Stimulated activated CD4-positive, alpha-beta T cell treated with anti-CD3 and anti-CD28 coated beads, Interleukin-15, amount 100 ng/mL, for 24 hours (primary cell): ENCODE measurements at places on chromosomes 12 and 14.

GRCh38 chr14:72610831-72611200 lies 283.1 kb downstream of the DPF3 start:
- DNase-seq: no peak

DNA sequence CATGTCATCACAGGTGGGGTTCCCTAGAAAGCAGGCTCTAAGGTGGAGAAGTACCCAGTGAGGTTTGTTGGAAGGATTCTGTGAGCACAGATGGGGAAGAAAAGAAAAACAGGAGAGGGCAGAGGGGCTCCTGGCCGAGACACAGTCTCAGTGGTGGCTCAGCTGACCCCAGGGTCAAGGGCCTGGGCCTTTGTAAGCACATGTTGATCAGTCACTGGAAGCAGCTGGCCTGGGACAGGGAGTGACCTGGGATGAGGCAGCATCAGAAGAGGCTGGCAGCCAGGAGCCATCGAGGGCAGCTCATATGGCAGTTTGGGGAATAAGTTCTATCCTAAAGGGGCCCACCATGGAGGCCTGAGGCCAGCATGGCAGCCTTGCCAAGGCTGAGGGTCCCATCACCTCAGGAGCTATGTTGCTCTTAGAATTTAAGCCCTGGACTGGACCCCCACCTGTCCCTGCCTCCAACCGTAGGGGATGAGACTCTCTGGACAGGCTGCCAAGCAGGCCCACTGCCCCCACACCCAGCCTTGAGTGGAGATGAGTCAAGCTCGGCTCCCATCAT lies 6.3 kb upstream of the TMEM179 start:
- no peak for DNase-seq

DNA sequence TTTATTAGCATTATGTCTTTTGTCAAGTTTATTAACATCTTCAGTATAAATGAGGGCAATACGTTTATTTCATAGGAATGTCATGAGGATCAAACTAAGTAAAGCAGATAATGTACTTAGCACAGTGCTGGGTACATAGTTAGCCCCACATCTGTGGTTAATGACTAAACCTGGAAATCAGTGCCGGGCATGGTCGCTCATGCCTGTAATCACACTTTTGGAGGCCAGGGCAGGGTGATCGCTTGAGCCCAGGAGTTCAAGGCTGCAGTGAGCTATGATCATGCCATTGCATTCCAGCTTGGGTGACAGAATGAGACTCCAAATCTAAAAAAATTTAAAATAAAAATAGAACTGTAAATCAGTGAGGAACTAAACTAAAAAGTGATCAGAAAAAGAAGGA lies 44.8 kb upstream of the GUCY2C start:
- no peak for DNase-seq

GRCh38 chr14:50001151-50001998 lies 108.5 kb downstream of the ARF6 start:
- peak; percentile 78 for DNase-seq

GRCh38 chr14:64059454-64060198 lies 206.8 kb downstream of the SYNE2 start:
- no peak for DNase-seq

DNA sequence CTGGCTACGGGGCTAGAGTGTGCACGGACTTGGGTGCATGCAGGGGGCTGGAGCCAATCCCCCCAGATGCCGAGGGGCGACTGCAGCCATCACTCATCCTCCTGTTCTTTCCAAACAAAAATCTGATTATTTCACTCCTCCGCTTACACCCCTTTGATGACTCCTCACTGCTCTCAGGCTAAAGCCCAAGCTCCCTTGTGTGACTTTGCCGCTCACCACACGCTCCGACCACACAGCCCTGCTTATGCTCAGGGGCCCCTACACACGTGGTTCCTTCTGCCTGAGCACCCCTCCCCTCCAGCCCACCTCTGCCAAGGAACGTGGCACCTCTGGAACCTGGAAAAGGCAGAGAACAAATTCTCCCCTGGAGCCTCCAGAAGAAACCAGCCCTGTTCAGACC lies 13.7 kb downstream of the CHFR start:
- DNase-seq: peak; percentile 21

DNA sequence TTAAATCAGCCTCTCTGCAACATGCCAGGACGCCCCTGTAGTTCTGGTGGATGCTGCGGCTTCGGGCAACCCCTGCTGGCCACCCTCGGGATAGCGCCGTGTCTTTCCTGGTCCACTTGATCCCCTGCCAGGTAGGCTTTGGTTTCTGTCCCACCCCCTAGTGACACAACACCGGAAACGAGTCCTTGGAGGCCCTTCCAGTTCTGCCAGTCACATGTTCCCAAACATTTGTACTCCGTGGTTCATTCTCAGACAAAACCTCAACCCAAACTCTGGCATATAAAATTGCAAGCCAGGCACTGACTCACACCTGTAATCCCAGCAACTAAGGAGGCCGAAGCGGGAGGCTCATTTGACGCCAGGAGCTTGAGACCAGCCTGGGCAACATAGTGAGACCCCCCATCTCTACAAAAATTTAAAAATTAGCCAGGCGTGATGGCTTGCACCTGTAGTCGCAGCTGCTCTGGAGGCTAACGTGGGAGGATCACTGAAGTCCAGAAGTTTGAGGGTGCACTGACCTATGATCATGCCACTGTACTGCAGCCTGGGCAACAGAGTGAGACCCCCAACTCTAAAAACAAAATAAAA lies 37.0 kb downstream of the RASAL1 start:
- DNase-seq: peak; percentile 85

GRCh38 chr12:131229426-131230339 lies 276.0 kb downstream of the ADGRD1 start:
- no peak for DNase-seq

DNA sequence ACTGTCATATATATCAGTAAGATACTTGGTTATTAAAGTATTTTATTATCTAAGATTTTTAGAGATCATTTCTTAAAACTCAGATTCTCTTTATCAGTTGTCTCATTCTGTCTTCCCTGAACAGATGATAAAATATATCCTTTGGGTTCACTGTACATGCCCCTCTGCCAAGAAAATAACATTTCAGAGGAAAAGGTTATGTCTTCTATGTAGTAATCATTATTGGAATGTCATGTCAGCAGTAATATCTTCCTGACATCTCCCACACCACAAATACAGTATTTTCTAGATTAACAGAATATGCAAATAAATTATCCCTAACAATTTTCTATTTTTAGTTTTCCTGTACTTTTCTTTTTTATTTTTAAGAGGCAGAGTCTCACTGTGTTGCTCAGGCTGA lies 26.0 kb downstream of the BTBD7 start:
- DNase-seq: no peak

DNA sequence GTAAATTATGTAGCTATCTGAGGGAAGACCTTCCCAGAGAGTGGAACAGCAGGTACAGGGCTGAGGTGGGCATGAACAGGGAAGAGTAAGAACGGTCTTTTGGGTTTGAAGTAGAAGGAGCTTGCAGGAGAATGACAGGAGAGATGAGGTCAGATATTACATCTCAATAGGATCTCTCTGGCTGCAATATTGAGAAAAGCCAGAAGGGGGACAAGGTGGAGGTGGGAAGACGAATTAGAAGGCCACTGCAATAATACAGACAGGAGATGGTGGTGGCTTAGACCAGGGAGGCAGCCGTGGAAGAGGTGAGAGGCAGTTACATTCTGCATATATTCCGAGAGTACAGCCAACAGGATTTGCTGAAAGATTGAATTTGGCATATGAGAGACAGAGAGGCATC lies 310.2 kb downstream of the APAF1 start:
- no peak for DNase-seq

DNA sequence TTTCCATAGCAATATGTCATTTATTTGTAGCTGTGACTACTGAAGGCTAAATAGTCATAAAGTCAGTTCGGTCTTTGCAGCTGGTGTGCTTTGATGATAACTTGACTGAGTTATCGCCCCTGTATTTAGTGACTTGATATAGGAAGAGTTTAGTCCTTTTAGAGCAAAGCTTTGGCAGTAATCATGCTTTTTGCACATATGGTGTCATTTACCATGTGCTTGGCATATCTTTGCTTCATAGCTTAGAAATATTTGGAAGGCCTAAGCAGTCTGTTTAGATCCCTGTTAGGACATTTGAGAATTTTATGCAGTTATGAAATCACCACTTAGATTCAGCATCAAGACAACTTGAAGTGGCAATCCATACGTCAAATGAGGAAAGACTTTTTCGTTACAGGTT lies 31.6 kb downstream of the POLR3B start:
- DNase-seq: no peak

GRCh38 chr14:106507354-106507753 lies 981.0 kb downstream of the TMEM121 start:
- DNase-seq: peak; percentile 20

- DNase-seq: no peak
Measured at GRCh38 chr12:112294793-112295192, 87.4 kb downstream of the HECTD4 start.

DNA sequence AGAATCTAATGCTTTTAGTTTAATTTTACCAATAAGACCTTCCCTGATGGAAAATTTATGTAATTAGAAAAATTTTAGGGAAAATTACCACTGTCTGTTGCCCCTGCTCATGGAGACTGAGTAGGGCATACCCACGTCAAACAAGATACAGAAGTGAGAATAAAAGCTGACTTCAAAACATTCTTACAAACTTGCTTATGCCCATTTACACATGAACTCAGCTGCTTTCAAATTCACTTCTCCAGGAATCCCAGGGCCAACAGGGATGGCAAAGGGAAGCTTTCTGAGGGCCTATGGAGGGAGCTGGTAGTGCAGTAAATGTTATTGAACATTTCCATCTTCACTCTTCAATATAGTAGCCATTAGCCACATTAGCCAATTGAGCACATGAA lies 4.8 kb upstream of the NINJ2 start:
- no peak for DNase-seq

DNA sequence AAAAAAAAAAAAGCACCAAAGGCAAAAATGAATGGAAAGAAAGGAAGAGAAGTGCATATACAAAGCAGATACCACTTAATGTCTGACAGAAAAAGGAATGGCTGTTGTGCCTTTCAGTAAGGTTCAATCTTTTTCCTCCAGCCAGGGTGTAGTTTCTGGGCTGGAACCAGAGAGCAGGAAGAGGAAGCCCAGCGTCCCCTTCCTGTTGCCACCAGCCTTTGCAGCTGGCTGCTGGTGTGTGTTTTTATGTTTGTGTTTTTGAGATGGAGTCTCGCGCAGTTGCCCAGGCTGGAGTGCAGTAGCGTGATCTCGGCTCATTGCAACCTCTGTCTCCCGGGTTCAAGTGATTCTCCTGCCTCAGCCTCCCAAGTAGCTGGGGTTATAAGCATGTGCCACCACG lies 64.6 kb upstream of the LTA4H start:
- DNase-seq: no peak

DNA sequence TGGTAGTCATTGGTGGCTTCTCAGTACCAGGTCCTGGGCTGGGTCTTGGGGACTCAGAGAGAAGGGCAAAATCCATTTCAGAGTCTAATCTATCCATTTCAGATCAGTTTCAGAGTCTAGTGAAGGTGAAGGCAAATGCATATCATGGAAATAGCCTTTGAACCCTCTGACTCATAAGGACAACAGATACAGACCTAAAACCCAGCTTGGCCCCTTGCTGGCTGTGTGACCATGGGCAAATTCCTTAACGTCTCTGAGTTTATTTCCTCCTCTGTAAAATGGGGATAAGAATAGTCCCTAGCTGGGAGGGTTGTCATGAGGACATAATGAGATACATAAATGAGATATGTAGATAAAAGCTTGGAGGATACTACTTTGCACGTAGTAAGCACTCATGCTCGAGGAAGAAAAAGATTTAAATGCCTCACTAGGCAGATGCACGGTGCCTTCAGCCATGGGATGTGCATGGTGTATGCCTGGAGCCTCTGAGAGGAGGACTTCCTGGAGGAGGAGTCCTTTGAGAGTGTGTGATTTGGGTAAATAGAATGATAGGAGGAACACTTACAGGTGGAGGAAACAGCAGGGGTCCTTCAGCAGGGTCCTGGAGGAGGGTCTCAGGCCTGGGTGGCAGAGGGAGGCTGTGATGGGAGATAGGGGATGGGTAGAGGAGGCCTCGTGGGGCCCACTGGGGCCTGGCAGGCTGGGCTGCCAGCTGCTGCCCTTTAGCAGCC lies 8.0 kb downstream of the DTX1 start:
- DNase-seq: no peak

GRCh38 chr12:80512781-80513180 lies 68.7 kb downstream of the PTPRQ start:
- DNase-seq: no peak

GRCh38 chr14:66965831-66966230 lies 223.4 kb upstream of the GARIN2 start:
- DNase-seq: no peak

- DNase-seq: no peak
Measured at GRCh38 chr14:60807971-60808370, 73.4 kb downstream of the MNAT1 start.

- no peak for DNase-seq
Measured at GRCh38 chr14:58353516-58354299, 42.0 kb upstream of the TOMM20L start.

DNA sequence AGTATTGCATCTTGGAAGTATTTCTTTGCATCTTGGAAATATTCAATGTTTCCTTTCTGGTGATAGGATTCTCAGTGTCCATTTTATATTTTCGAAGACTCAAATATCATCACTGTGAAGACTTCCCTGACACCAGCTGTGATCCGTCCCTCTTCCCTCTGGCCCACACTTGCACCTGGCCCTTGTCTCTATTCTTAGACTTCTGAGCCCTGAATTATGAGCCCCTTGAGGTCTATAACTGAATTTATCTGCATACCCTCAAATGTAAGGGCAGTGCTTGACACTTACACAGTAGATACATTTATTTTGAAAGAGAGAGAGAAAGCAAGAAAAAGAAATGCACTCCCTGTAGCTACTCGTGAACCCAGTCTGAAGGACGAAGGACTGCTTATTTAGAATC lies 376.7 kb downstream of the ZFP36L1 start:
- DNase-seq: no peak

- no peak for DNase-seq
Measured at GRCh38 chr14:23895480-23895879, 58.1 kb upstream of the DHRS4 start.

DNA sequence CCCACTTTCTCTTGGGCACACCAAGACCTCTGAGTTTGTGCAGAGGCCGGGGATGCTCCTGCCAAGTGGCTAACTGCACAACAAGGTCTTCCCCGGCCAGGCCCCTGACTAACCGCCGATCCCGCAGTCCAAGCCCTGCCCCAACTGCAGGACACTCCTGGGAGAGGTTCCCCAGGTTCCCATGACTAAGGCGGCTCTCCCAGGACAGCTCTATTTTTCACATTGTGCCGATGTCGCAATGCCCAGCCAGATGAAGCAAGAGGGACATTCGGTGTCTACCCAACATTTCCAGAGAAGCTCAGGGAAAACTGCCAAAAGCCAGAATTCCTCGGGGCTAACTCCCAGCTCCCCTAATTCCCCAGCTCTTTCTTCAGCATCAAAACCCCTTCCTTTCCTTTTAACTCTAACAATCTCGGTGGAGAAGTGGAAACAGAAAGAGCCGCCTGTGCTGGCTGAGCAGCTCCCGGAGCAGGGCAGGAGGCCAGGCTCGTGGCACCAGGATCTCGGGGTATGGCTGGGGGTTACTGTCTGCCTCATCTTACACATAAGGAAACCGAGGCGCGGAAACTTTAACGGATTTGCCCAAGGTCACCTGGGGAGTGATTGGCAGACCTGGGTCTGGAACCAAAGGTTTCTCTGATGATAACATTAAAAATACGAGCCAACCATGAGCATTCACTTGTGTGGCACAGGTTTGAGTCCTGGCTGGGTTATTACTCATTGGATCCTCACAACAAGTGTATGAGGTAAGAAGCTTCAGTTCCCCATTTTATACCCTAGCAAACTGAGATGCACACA lies 318.2 kb downstream of the BCL11B start:
- no peak for DNase-seq
